ENCODE measurements at places on chromosomes 11 and 22.

- DNase-seq, result no peak
Measured at GRCh38 chr11:66107600-66108510, 37.8 kb downstream of the PACS1 start.

- no peak for DNase-seq
Measured at GRCh38 chr11:60077216-60077817, 11.1 kb upstream of the MS4A2 start.

DNA sequence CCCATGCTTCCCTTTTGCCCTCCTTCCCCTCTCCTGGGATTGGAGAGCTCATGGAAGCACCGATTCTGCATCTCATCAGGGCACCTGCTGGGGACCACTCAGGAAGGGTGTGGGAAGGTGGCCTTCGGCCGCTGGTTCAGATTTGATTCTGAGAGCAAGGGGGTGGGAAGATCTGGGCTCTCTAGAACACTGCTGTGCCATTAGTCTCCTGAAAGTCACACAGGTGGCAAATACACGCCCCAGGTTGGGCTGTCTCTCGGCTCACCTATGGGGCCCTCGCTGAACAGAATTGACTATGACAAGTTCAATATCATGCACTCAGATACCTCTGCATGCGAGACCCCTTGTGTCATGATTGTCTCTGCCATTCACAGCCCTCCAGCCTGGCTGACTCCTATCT, 12.8 kb upstream of the APOBEC3A start:
- no peak for DNase-seq

- no peak for DNase-seq
Measured at GRCh38 chr11:1060410-1060809, 14.3 kb upstream of the MUC2 start.

DNA sequence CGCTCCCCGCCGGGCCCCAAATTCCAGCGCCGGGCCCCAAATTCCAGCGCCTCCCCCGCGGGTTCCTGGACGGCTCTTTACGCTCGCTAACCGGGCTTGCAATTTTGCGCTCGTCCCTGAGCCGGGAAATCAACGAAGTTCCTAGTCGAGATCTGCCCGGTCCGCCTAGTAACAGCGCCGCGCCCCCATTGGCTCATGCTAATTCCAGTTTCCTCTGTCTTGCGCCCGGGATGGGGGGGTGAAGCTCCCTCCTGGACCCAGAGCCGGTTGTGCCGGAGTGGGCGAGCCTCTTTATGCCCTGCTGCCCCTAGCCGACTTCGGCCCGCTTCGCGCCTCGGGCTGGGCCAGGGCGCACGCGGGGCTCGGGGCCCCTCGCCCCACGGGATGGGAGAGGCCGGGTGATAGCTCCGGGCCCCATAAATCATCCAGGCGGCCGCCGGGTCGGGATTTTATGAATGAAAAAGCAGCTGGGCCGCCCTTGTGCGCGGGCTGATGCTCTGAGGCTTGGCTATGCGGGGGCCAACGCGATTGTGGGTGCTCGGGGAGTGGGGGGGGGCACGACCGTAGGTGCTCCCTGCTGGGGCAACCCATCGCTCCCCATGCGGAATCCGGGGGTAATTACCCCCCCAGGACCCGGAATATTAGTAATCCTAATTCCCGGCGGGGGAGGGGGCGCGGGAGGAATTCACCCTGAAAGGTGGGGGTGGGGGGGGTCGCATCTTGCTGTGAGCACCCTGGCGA, 1.8 kb upstream of the CCND1 start:
- no peak for DNase-seq

GRCh38 chr11:31795706-31796498, 15.2 kb downstream of the PAX6 start:
- no peak for DNase-seq

- DNase-seq, result no peak
Measured at GRCh38 chr11:120205596-120206161, 5.2 kb upstream of the OAF start.

DNA sequence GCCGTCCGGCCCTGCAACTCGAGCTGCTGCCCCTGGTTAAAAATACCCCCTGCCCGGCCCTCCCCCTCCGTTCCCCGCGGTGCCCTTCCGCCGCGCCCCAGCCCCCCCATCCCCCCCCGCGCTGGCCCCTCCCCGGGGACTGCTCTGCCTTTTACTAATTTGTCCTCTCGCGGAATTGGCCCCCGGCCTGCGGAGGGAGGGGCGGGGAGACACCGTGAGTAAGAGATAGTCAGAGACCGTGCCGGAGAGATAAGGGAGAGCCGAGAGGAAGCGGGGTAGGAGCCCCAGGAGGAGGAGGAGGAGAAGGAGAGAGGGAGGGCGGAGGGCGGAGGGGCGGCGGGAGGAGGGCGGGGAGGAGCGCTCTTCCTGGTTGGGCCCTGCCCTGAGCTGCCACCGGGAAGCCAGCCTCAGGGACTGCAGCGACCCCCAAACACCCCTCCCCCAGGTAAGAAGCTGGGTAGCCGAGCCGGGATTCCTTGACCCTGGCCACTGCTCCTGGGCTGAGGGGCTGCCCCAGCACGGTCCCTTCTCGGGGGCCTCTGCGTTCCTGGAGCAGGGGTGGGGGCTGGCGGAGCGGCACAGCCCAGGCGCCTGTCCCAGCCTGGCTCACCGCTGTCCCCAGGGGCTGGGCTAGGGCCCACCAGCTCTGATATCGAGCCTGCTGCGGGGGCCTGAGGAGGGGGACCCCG, at the start of gene CAPN1:
CAPN1 (plus strand) TSS at position 360 of the 689 bp plus-strand sequence. CDS start 774 bp downstream, outside the sequence.
- DNase-seq, result peak; percentile 43

GRCh38 chr11:90890347-90890746, 667.5 kb upstream of the CHORDC1 start:
- DNase-seq, result no peak

DNA sequence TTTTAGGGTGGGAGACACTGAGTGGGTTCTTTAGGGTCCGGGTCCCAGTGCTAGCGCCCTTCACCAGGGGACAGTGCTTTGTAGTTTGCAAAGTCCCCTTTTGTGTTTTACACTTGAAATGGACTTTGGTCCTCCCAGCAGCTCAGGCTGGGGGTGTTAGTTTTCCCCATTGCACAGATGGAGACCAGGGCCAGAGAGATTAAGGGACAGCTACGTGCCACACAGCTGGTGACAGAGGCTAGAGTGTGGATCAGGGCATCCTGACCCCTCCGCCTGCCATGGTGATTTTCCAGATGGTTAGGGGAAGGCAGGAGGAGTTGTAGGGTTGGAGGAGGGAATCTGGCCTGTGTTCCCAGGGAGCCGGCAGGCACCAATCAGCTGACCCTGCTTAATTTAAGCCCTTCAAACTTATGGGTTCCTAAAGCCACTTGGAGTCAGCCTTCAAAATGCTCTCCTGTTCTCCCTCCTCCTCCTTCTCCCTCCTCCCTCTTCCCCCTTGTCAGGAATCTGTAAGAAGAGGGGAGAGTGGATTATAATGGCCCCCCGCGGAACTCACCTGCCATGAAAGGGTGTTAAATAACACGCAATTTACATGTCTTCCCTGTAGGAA, 22.5 kb upstream of the MPPED1 start:
- no peak for DNase-seq

DNA sequence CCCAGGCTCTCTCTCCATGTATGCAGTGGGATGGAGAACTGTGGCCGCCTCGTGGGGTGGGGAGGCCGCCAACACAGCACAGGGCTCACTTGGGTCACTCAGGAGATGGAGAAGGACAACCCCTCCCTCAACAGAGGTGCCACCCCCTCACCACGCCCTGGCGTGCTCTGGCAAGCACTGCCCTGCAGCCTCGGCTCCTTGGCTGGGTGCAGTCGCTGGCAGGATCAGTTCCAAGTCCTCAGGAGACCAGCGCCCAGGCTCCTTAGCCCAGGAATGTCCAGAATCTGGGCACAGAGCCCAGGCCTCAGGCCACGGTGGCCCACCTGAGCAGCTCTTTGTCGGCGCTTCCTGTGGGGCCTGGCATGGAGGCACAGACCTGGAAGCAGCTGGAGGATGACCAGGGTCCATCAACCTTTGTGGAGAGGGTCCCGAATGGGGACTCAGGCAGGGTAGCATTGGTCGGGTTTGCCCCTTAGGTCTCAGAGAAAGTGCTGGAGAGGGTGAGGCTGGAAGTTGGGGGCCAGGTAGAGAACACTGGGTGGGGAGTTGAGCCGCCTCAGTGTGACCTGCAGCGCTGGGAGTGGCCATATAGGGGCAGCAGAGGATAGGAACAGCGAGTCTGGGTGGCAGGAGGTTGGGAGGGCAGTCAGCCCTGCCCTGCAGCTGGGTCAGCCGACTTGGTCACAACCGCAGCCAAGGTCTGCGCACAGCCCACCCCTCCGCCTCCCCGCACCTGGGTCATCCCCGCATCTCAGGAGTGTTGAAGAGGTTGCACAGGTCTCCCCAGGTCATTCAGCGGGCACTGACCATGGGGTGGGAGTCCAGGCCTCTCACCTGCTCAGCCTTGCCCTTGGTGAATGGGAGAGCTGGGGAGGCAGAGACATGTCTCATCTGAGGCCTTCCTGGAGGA, 8.2 kb downstream of the SUSD2 start:
- DNase-seq, result no peak

DNA sequence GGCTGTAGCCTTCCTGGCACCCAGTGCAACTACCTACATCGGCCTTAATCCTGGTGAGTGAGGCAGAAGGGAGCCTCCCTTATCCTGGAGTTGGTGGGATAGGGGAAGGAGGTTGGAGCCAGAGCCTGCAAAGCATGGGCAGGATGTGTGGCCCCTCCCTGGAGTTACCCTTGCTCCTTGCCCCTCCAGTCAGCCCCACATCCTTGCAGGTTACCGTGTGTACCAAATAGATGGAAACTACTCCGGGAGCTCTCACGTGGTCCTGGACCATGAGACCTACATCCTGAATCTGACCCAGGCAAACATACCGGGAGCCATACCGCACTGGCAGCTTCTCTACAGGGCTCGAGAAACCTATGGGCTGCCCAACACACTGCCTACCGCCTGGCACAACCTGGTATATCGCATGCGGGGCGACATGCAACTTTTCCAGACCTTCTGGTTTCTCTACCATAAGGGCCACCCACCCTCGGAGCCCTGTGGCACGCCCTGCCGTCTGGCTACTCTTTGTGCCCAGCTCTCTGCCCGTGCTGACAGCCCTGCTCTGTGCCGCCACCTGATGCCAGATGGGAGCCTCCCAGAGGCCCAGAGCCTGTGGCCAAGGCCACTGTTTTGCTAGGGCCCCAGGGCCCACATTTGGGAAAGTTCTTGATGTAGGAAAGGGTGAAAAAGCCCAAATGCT, 3.9 kb downstream of the SMPD1 start:
- DNase-seq, result no peak

DNA sequence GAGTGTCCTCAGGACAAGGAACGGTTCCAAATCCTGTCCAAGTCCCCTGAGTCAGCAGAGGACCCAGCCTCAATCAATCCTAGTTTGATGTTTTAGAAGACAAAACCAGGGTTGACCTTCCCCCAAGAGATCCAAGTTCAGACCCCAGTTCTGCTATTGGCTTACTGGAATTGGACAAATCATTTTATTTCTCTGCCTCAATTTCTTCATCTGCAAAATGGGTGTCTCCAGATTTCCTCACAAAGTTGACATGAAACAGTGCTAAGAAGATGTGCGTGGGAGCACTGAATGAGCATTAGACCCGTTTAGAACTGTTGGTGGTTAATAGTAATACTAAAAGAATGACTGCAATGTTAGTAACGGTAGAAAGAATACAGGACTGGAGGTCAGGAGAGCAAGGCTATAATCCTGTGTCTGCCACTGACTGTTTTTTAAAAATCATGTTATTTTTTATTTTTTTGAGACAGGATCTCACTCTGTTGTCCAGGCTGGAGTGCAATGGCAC, 32.8 kb upstream of the SCUBE1 start:
- no peak for DNase-seq

GRCh38 chr11:119791701-119792151, 62.7 kb upstream of the NECTIN1 start:
- no peak for DNase-seq

- no peak for DNase-seq
Measured at GRCh38 chr11:130146796-130147195, 12.8 kb upstream of the ST14 start.

DNA sequence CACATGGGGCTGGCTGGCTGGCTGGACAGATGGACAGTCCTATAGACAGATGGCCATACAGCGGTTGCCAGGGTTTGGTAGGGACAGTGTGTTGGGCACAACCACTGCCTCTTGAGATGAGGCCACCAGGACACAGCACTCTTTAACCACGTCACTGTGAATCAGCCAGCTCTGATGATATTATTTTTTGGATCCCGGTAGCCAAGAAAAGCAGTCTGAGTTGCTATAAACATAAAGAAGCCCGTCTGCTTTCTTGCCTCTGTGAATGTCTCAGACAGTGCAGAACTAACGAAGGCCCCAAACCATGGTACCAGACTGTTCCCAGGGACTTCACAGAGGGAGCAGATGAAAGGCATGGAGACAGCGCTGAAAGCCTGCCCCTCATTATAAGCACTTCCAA, 115.9 kb upstream of the CSNK2A3 start:
- DNase-seq, result no peak

DNA sequence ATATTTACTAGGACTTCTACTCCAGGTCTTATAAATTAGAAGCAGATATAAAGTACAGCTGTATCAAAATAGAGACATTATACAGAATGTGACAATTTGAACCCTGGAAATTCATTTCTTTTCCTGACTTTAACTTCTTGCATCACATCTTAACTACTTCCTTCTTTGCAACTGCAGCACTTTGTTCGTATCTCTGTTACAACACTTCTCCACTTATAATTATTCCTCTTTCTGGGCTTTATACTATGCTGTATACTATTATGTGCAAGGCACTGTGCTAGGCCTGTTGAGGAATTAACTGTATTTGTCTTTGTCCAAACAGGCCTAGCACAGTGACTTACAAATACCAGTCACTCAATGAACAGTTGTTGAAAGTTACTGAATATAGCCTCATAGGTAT, 1.8 kb upstream of the SLC36A4 start:
- DNase-seq, result no peak

DNA sequence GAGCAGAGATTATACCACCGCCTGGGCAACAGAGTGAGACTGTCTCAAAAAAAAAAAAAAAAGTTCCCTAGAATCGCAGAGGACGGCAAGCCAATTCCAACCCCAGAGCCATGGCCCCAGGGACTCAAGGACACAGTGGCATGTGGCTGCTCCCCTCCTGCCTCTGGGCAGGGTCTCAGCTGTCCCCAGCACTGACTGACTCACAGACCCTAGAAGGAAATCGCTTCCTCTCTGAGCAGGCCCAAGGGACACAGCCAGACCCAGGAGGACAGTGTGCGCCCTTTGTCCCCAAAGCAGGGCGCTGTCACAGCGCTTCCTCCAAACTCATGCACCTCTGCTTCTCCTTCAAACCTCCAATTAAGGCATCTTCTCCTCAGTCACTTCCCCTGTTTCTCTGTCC, 2.3 kb downstream of the PACSIN3 start:
- DNase-seq, result no peak

DNA sequence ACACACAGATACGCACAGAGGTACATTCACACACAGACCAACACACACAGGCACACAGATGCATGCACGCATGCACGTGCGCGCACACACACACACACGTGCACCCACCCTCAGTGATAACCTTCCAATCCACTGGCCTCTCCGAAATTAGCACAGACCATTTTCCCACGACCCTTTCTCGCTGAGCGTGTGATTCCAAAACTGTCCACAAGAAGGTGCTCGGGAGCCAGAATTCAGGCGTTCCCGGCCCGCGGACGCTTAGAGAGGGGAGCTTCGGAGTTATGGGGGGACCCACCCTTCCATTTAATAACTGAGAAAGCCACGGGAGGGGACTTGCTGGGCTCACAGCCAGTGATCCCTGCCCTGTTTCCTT, 33.8 kb upstream of the SLC35C1 start:
- peak; percentile 11 for DNase-seq
